Activated CD8-positive, alpha-beta memory T cell treated with anti-CD3 and anti-CD28 coated beads, Interleukin-2, amount 10 ng/mL, durations not matched to agents 7 days and 5 days (primary cell): ENCODE measurements at places on chromosomes 11 and 22. TPM values are rescaled to one million over a fixed set of nuclear protein-coding genes. Genes with fewer than 3 reads are reported as not detected.

DNA sequence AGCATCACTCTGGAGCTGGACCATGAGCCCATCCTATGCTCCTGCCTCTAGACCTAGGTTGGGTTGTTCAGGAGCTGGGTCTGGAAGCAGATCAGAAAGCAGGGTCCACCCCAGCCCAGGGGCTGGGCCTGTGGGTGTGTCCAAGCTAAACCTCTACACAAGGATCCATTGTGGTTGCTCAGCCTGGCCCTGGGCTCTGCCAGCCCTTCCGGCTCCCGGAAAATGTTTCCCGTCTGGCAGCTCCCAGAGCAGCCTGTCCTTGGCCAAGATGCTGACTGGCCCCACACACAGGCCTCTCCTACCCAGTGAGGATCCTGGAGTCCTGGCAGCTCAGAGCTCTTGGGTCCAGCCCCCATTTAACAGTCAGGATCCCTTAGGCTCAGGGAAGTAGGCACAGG is 35.3 kb upstream of the FCHSD2 start:
- DNase-seq: no peak
- peaks cover 24% of the 10 kb centered on the region for H3K27me3 ChIP-seq
- no peaks in the 10 kb centered on the region for H3K36me3 ChIP-seq
- no peak overlapping the region for H3K27ac ChIP-seq

DNA sequence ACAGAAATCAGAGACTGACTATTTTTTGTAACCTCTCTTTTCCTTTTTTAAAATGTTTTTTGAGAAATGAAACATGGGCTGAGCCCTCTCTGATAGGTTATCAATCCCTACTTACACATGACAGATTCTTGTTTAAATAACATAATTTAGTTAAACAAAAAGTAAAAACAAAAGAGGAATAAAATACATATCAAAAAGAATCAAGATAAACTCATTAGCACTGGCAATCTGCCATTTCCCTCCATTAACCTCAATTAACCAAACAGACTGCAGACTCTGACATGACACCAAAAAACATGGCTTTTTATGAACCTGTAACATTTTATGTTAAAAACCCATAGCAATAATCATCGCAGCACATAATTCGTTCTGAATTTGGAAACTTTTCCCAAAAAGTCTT is 284.4 kb upstream of the MTNR1B start:
- no peaks in the 10 kb centered on the region for H3K4me1 ChIP-seq
- H3K27ac ChIP-seq: no peak overlapping the region
- H3K36me3 ChIP-seq: no peaks in the 10 kb centered on the region
- no peak for DNase-seq

GRCh38 chr11:68942095-68942620 is 38.5 kb downstream of the IGHMBP2 start:
- no peaks in the 10 kb centered on the region for H3K4me1 ChIP-seq
- no peak for DNase-seq
- peaks cover 3% of the 10 kb centered on the region for H3K36me3 ChIP-seq

- DNase-seq: peak; percentile 87
- peak overlapping the region; percentile 96 for H3K27ac ChIP-seq
- H3K36me3 ChIP-seq: peaks cover 39% of the 10 kb centered on the region
- H3K27me3 ChIP-seq: no peaks in the 10 kb centered on the region
- H3K4me1 ChIP-seq: peaks cover 68% of the 10 kb centered on the region
- peak overlapping the region; percentile 49 for H3K4me3 ChIP-seq
These were observed 18.6 kb downstream of the PPP6R2 start for GRCh38 chr22:50361688-50362087.

GRCh38 chr22:44659140-44659539 is 42.9 kb upstream of the PRR5 start:
- no peak for DNase-seq
- H3K27me3 ChIP-seq: peaks cover 22% of the 10 kb centered on the region
- H3K4me1 ChIP-seq: peaks cover 23% of the 10 kb centered on the region
- no peak overlapping the region for H3K27ac ChIP-seq
- H3K36me3 ChIP-seq: no peaks in the 10 kb centered on the region

- DNase-seq: no peak
- no peak overlapping the region for H3K27ac ChIP-seq
- no peaks in the 10 kb centered on the region for H3K27me3 ChIP-seq
These were observed 2123.7 kb upstream of the RAG2 start for GRCh38 chr11:38721586-38722315.

LDLRAD3 gene
- not detected for total RNA-seq

C11orf65 gene
- total RNA-seq: not detected
